NCI-H345 (cell line): ENCODE measurements at places on chromosomes 2 and 18.

DNA sequence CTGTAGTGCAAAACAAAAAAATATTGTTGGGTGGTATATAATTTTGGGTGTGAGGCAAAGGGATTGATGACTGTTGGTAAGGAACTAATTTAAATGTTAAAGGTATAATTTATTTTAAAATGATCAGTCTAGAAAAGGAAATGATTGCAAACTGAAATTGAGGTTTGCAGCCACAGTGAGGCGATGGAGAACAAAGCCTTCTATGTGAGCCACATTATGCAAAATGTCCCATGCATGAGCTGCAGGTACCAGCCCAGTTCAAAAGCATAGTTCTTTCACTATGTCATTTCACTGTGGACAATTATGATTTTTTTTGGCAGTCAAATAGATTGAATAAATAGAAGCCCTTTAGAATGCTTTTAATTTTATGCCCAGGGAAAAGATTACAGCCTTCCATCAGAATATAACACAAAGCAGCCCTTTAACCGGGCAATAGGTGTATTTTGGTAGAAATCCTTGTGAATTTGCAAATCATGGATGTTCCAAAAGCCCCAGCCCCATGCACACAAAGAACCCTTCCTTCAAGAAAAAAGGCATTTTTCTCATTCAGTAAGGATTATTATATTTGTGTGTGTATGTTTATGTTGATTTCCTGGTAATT is 1.7 kb downstream of the MAP2 start:
- peak; percentile 70 for DNase-seq

GRCh38 chr18:79962835-79963657 is 1.4 kb upstream of the HSBP1L1 start:
- no peak for DNase-seq

DNA sequence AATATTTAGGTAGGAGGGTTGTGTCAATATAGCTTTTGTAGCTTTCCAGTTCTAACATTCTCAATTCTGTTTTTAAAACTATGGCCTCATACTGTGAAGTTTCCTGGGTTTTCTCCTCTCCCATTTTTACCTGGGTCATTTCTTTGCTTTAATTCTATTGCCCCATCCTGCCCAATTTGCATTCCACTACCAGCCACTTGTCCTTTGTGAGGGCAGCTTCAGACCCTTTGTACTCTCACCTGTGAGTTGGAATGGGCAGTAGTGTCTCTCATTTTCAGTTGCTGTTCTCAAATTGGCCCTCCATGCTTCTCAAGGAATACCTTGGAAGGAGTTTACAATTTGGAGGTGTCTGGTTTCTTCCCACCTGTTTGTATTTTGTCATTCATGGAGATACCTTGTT is 108.4 kb downstream of the CAMKMT start:
- DNase-seq = no peak

GRCh38 chr2:42925742-42926433 is 133.5 kb upstream of the HAAO start:
- DNase-seq = no peak
